ENCODE measurements at places on chromosomes 11 and 22.

DNA sequence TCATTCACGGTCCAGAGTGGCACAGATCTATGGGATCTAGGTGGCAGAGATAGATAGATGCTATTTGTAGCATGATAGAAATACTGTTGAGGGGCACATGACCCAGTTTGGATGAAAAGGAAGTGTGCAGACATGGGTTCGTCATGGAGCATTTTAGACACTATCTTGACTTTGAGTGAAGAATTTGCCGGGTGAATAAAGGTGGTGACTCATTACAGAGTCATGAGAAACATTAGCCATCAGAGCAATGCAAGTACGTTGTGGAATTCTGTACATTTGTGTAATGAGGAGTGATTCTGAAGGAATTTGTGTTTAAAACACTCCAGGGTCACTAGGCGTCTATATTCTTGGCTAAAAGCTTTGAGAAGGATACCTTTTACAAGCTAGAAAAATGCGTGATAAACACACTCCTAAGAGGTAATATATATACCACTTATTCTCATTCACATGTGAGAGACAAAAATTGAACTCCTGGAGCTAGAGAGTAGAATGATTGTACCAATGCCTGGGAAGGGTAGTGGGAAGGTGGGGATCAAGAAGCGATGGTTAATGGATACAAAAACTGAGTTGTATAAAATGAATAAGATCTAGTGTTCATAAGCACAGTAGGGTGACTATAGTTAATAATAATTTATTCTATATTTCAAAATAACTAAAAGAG lies 593.7 kb upstream of the LUZP2 start:
- DNase-seq: no peak

DNA sequence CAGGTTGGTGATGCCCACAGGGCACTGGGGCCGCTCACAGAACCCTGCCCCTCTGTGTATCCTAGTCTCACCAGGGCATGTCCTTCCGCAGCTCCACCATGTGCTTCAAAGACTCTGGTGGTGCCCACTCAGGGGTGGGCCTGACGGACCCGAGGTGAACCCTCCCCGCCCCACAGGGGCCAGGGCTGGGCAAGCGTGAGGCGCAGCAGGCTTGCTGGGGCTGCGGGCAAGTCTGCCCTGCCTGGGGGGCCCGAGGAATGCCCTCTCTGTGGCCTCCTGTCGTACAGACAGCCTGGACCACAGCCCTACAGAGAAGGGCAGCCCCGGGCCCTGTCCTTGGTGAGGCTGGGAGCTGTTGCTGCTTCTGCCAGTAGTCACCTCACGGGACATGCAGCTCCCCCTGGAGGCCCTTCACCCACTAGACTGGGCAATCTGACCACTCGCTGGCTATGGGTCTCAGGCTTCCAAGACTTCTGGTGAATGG lies 40.2 kb downstream of the TBX1 start:
- DNase-seq: no peak

GRCh38 chr22:41338614-41339212 lies 37.4 kb downstream of the ZC3H7B start:
- DNase-seq: no peak

GRCh38 chr11:9827708-9828107 lies 163.8 kb downstream of the SWAP70 start:
- DNase-seq: no peak

GRCh38 chr11:84476581-84476980 lies 1150.6 kb downstream of the DLG2 start:
- DNase-seq: no peak

- DNase-seq: no peak
These were observed at the start of gene PLEKHB1 for GRCh38 chr11:73645972-73646631. Gene PLEKHB1 (plus strand): TSS chr11:73646581. CDS start chr11:73646609, 28 bp downstream.

DNA sequence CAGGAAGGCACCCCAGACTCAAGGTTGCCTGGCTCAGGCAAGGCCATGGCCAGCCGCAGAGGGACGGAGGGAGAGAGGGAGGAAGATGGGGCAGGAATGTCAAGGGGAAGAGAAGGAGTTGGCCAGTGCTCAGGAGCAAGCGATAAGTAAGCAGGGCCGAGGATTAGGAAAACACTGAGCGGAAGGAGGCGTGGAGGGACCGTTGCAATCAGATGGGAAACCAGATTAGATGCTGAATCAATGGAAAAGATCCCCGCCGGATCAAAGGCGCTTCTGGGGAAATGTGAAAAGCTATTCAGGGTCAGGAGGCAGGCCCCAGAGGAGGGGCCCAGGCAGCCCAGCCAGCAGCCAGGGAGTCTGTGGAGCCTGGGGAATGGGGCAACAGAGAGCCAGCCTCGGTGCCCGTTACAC lies 26.6 kb upstream of the MYEOV start:
- DNase-seq: no peak

GRCh38 chr22:33405194-33405593 lies 347.0 kb upstream of the SYN3 start:
- no peak for DNase-seq

DNA sequence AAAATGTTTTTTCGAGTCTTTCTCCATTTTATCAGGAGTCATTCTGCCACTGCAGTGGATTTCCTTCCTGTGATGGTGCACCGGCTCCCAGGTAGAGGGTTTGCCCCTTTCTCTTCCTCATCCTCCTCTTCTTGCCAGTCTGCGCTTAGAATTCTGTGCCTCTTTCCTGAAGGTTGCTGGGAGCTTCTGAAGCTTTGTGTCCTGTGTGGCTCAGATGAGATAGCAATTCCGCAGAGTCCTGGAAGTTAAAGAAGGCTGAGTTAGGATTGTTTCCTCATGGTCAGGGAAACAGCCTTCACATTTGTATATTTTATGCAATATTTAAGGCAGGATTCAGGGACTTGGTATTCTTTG lies 264 bp downstream of the BCO2 start:
- no peak for DNase-seq

GRCh38 chr11:11349106-11349825 lies 3.8 kb downstream of the CSNK2A3 start:
- no peak for DNase-seq

GRCh38 chr11:77865805-77866204 lies 44.9 kb downstream of the AAMDC start:
- DNase-seq: no peak

- no peak for DNase-seq
These were observed 43.4 kb upstream of the NNMT start for GRCh38 chr11:114252767-114253166.

GRCh38 chr22:19176175-19176643 lies 2.3 kb downstream of the SLC25A1 start:
- DNase-seq: no peak

DNA sequence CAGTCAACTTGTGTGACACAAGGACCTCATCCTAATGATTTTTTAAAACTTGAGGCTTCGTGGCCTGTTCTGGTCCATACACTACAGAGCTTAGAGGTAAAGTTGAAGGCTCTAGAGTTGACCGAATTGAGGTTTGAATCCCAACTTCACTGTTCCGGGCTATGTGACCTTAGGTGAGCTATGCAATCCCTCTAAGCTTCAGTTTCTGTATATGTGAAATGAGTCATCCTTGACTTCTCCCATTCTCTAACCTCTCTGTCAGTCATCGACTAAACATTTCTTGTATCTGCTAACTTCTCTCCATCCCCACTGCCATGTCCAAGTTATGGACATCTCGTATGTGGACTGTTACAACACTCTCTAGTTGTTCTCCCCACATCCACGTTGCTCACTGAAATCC lies 178.2 kb upstream of the TMEM45B start:
- no peak for DNase-seq

- DNase-seq: no peak
These were observed 2.6 kb downstream of the MS4A3 start for GRCh38 chr11:60059052-60059451.

DNA sequence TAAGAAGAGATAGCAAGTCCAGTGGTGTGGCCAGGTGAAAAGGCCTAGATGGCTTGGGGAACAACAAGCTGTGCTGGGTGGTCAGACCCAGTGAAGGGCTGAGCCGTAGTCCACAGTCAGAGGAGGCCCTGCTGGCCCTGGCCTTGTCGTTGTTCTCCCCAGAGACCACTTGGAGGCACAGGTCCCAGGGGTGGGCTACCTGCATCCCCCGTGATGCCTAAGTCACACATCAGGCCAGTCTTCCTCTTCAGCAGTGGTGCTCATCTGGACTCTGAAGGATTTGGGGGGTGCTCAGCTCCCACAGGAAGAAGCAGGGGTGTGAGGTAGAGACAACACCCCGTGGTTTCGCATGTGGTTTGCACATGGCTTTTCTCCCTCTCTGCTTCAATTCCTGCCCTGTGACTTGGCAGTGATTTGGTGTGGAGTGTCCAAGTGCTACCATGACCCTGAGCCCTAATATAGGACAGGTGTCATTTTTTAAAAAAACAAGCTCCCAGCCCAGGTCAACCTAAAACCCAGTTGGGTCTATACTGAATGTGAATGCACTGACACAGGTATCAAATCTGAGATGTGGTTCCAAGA lies 51.0 kb downstream of the ALX4 start:
- no peak for DNase-seq

DNA sequence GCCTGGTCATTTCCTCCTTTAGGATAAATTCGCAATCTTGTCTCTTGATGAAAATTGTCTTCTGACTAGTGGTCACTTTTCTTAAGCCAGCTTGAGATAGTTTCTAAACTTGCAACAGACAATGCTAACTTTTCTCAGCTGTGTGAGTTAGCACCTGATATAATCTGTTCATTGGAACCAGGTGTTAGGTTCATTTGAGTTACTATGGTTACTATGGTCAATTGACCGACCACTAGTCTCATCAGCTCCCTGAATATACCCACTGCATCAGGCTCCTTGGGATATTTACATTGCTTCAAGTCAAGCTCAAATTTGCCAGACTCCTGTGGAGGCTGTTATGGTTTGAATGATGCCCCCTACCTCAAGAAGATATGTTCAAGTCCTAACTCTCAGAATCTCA lies 54.5 kb downstream of the SC5D start:
- no peak for DNase-seq

- no peak for DNase-seq
These were observed 98.6 kb downstream of the SEZ6L start for GRCh38 chr22:26267856-26268255.

DNA sequence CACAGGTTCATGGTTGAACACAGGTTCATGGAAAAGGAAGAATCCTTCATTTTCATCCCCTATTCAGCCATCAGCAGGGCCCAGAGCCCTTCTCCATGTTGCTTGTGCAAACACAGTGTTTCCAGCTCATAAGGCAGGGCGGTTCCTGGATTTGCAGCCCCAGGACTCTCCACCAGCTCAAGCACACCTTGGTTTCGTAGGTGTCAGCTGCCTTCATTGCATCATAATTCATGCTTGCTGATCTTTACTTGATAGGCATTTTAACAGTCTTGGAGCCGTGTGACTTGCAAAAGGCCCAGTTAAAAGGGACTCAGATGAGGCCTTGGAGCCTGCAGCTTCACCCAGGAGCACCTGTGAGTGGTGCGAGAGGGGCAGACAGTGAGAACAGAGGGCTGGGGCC lies 318.1 kb upstream of the B3GAT1 start:
- DNase-seq: no peak

- DNase-seq: no peak
These were observed 23.0 kb downstream of the AMPD3 start for GRCh38 chr11:10478066-10478465.

GRCh38 chr11:3989276-3989920 lies 105.2 kb upstream of the RRM1 start:
- no peak for DNase-seq

GRCh38 chr11:35016916-35017315 lies 100.5 kb downstream of the PDHX start:
- no peak for DNase-seq

- no peak for DNase-seq
These were observed 1282.9 kb downstream of the TBC1D22A start for GRCh38 chr22:48045369-48045768.

DNA sequence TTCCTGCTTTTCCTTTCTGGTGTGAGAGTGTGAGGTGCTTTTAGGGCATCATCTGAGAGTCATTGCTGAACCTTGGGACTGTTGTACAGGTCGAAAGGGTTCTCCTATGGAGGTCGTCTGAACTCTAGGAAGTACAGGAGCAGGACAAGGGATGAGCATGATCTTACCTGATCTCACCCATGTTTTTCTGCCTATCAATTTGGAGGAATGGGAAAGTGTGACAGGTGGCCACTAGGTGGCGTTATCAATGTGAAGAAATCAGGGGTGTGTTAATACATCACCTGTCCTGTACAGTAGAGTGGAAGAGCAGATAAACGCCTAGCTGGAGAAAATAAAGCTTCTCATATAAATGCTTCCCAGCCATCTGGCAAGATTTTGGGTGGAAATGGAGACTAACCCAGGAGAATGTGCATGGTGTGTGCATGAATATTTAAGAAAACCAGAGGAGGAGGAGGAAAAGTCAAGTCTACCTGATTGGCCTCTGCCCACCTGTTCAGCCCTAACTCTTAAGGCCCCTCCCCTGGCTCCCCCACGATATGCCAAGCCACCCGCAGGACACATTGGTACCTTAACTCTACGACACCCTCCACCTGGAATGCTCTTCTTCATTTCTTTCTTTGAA lies 72.0 kb upstream of the NARS2 start:
- DNase-seq: no peak

DNA sequence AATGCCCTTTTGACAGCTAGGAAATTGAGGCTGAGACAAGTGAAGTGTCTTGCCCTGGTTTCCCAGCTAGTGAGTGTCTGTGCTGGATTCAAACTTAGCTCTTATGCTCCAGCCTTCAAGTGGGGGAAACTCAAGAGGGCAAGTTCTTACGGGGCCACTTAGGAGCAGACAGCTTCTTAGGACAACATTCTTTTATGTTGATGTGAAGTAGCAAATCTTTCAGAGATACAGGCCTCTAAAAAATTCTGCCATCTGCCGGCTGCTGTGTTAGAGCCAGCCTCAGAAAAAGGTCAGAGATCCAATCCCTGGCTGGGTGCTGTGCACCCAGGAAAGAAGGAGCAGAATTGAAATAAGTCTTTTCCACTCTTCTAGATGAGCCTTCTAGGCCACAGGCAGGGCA lies 26.6 kb downstream of the TIMP3 start:
- DNase-seq: no peak

DNA sequence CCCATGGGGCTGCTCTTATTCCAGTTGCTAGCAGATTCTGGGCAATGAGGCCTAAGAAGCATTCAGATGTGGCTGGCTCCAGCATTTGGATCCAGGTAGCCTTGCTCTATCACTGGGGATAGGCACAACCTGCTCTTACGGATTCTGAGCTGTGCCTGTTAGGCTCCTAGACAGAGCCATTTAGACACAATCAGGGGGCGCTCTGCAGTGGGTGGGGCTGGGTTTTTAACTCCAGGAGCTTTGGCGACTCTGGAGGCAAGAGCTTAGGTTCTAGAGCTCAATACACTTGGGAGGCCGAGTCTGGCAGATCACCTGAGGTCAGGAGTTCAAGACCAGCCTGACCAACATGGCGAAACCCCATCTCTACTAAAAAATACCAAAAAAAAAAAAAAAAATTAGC lies 32.0 kb downstream of the KCNC1 start:
- DNase-seq: no peak

- DNase-seq: no peak
These were observed 336.2 kb downstream of the ETS1 start for GRCh38 chr11:128251140-128251539.

DNA sequence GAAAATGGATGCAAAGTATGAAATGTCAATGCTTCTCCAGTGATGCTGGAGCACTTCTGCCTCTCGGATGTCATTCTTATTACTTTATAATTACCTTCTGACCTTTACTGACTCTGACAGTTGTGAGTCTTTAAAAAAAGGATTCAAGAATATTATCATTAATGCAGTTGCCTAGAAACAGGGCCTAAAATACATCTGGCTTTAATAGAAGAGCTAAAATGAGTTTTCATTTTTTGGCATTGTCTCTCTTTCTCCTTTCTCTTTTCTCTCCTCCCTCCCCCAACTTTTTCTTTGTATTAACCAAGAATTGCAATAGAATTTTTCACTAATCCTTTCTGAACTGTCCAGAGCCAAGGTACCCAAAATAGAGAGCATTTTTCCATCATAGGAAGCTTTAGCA lies 45.9 kb downstream of the FDX1 start:
- DNase-seq: no peak

- DNase-seq: no peak
These were observed 6.3 kb upstream of the MYO18B start for GRCh38 chr22:25735650-25736049.

Measured in GM04504 (cell line).